NCI-H524 (cell line): ENCODE measurements at places on chromosomes 7 and 10.

DNA sequence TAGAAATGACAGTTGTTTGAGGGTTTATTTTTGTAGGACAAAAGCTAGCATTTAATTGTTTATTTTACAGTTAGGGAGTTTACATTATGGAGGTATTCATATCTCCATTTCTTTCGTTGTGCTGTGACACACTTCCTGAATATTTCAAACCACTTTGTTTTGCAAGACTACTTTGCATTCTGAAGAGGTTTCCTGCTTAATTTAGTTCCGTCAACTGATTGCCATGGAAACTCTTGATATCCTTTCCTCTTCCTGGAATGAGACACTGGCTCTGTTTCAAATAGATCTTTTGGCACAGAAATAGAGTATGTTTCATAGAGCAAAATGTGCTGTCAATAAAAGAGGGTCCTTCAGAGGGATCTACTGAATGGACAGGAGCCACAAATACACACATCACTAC is 159.5 kb upstream of the AGR3 start:
- DNase-seq, result no peak

GRCh38 chr10:77939561-77940001 is 13.0 kb upstream of the DLG5 start:
- DNase-seq, result peak; percentile 29

DNA sequence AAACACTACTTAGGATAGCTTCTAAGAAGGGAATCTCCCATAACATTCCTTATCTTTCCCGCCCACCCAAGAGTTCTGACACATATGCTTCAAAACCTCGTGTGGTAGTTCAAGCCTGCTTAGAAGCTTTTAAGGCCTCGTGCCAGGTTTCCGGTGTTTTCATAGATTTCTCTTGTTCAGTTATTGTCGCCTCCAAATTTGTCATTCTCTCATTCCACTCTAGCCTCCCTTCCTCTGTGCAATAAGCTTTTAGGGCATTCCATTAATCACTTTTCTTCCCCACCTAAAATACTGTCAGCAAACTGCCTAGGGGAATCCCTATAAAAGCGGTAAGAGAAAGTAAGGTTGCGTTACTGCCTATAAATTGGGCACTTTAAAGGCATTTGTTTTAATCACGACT is 718 bp upstream of the BPGM start:
- peak; percentile 25 for DNase-seq

- no peak for DNase-seq
These were observed 60.5 kb downstream of the PPP1R17 start for GRCh38 chr7:31747553-31747952.

DNA sequence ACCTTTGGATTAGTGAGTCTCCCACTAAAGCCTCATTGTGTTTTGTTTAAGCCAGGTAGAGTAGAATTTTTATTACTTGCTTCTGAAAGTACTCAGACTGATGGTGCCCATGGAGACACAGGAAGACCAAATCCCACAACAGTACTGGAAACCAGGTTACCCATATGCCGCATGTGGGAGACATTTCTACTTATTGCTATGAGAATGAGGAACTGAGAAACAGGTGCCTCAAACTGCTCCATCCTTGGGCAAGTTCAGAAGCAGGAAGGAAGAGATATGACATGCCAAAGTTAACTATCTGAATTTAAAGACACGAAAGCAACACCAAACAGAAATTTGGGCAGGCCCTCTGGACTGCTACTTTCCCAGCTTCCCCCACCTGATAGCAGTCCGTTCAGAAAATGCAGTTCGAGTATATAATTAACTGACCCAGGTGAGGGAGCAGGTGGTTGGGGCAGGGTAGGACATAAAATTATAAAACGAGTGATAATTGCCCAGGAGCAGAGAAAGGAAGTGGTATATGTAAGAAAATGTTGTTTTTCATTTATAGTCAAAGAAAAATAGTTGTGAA is 382.3 kb upstream of the MTPN start:
- no peak for DNase-seq

- no peak for DNase-seq
These were observed 74.3 kb downstream of the ANKRD7 start for GRCh38 chr7:118298771-118299170.

DNA sequence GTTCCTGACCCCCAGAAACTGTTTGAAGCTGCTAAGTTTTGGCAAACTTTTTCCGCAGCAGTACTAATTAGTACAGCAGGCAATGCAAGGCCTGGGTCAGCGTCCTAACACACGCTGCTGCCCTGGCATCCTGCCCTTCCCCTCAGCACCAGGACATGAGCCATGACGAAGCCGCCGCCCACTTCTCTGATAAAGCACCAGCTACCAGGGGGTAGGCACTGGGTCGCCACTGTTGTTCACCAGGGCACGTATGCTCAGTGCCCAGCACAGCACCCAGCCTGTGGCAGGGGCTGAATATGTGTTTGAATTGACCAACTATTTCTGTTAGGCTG is 59.5 kb downstream of the CHST15 start:
- DNase-seq, result no peak

DNA sequence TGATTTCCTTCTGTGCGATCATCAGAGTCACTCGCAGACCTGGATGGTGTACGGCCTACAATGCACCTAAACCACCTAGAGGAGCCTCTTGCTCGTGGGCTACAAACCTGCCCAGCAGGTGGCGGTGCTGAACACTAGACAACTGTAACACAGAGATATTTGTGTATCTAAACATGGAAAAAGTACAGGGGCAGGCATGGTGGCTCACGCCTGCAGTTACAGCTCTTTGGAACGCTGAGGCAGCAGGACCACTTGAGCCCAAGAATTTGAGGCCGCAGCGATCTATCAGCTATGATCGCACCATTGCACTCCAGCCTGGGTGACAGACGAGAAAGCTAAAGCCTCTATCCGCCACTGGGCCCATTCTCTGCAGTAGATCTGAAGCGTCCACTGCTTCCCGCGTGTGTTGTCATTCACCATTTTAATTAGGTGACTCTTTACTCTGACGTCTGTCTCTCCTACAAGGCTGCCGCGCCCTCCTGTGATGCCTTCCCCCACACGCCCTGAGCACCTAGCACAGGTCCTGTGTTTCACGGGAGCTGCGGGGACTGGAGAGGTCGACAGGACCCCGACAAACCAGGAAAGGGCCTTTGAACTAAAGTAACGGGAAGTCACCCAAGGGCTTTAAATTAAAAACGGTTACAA is 774 bp downstream of the TUBGCP2 start:
- DNase-seq, result peak; percentile 26

- DNase-seq, result peak; percentile 83
These were observed at the start of gene HERPUD2 for GRCh38 chr7:35694784-35695472. TSS of gene HERPUD2 (minus strand) at chr7:35695135. CDS start at chr7:35694330, 805 bp downstream.
